Colonic mucosa (tissue), 4 donors: ENCODE measurements at places on chromosomes 6 and 20. TPM values are rescaled to one million over a fixed set of nuclear protein-coding genes. Genes with fewer than 3 reads are reported as not detected.

Gene TNFRSF6B
- total RNA-seq, result not detected

Gene GNRH2
- total RNA-seq, result not detected

Gene HDGFL1
- total RNA-seq, result not detected

Gene OR2B6
- 0.47 TPM for total RNA-seq

Gene ADGRG6
- total RNA-seq, result 17.0 TPM
